ENCODE measurements at places on chromosomes 1 and 21.

DNA sequence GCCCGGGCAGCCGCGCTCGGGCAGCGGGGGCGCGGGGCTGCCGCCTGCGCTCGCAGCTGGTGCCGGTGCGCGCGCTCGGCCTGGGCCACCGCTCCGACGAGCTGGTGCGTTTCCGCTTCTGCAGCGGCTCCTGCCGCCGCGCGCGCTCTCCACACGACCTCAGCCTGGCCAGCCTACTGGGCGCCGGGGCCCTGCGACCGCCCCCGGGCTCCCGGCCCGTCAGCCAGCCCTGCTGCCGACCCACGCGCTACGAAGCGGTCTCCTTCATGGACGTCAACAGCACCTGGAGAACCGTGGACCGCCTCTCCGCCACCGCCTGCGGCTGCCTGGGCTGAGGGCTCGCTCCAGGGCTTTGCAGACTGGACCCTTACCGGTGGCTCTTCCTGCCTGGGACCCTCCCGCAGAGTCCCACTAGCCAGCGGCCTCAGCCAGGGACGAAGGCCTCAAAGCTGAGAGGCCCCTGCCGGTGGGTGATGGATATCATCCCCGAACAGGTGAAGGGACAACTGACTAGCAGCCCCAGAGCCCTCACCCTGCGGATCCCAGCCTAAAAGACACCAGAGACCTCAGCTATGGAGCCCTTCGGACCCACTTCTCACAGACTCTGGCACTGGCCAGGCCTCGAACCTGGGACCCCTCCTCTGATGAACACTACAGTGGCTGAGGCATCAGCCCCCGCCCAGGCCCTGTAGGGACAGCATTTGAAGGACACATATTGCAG, 3.0 kb downstream of the ARTN start:
- H3K27me3 ChIP-seq, result no peaks in the 10 kb centered on the region
- H3K4me1 ChIP-seq, result peaks cover 8% of the 10 kb centered on the region
- H3K4me3 ChIP-seq, result peak overlapping the region; percentile 38

DNA sequence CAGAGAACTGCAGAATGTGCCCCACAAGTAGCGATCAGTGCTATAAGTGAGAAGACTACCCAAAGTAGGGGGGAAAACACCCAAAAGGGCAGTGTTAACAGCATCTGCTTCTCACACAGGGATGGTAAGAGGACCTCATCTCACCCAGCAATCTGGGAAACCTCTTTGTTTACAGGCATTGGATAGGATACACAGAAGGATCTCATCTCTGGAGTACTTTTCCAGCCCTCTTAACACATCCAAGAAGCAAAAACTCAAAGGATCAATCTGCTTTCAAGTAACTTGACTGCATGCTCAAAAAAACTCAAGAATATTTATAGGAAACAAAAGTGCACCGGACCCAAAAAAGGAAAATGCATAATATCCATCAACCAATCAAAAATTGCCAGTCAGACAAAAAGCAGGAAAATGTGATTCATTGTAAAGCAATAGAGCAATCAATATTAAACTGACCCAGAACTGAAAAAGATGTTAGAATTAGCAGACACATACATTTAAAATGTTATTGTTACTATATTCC, 311.0 kb upstream of the CXADR start:
- no peaks in the 10 kb centered on the region for H3K27me3 ChIP-seq
- H3K36me3 ChIP-seq, result no peaks in the 10 kb centered on the region
- H3K4me1 ChIP-seq, result no peaks in the 10 kb centered on the region
- H3K4me3 ChIP-seq, result no peak overlapping the region
- no peak overlapping the region for H3K27ac ChIP-seq

DNA sequence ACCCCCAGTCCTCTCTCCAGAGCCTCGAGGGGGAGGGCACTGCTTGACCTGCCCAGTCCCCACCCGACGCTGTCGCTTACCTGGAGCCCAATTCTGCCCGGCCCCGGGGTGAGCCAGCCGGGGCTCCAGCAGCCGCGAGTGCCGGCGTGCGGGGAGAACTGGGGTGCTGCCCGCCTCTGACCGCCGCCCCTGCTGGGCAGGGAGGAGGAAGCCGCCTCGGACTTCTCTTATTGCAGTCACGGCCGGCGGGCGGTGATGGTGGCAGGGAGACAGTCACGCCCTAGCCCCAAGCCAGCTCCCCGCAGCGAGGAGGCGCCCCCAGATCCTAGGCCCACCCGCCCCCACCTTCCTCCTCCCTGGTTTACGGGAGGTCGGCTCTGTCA, at the start of gene FGR:
FGR (minus strand) TSS at position 201 of the 383 bp plus-strand sequence. CDS start 11,269 bp downstream, outside the sequence.
- H3K27ac ChIP-seq, result no peak within 1 kb of the TSS
- peaks cover 18% of the 10 kb centered on the region for H3K27me3 ChIP-seq
- H3K4me1 ChIP-seq, result no peaks in the 10 kb centered on the region
- H3K4me3 ChIP-seq, result peak within 1 kb of the TSS; percentile 11
- no peak for DNase-seq

DNA sequence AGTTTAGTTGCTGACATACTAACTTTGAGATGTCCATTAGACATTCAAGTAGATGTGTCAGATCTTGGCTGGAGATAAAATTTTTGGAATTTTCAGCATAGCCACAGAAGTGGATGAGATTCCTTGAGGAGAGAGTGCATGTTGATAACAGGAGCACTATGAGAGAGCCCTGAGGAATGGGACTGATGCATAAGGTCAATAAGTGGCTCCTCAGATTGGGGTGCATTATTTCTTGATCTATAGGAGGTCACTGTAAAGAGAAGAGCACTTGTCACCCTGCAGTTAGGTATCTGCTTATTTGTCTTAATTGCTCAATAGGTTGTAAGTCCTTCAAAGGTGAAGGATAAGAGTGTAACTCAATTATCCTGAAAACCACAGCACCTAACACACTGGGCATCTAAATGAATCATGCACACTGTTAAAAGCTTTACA, 52.0 kb upstream of the TACSTD2 start:
- DNase-seq, result peak; percentile 76
- H3K27ac ChIP-seq, result no peak overlapping the region
- no peak overlapping the region for H3K4me3 ChIP-seq
- H3K27me3 ChIP-seq, result no peaks in the 10 kb centered on the region
- no peaks in the 10 kb centered on the region for H3K4me1 ChIP-seq

- H3K27ac ChIP-seq, result no peak overlapping the region
- no peaks in the 10 kb centered on the region for H3K36me3 ChIP-seq
- H3K4me3 ChIP-seq, result no peak overlapping the region
- no peaks in the 10 kb centered on the region for H3K27me3 ChIP-seq
- H3K4me1 ChIP-seq, result peaks cover 22% of the 10 kb centered on the region
- peak; percentile 14 for DNase-seq
Observed at GRCh38 chr1:225418598-225418997, 9.2 kb downstream of the LBR start.

GRCh38 chr1:40630488-40631223, 34.8 kb downstream of the RIMS3 start:
- no peaks in the 10 kb centered on the region for H3K27me3 ChIP-seq
- DNase-seq, result peak; percentile 76
- no peak overlapping the region for H3K4me3 ChIP-seq
- no peaks in the 10 kb centered on the region for H3K36me3 ChIP-seq

- H3K27ac ChIP-seq, result peak overlapping the region; percentile 39
- H3K4me3 ChIP-seq, result no peak overlapping the region
- peaks cover 31% of the 10 kb centered on the region for H3K4me1 ChIP-seq
- no peaks in the 10 kb centered on the region for H3K27me3 ChIP-seq
- peak; percentile 90 for DNase-seq
- no peaks in the 10 kb centered on the region for H3K36me3 ChIP-seq
Observed at GRCh38 chr1:93715529-93716126, 34.0 kb upstream of the BCAR3 start.

GRCh38 chr1:204136814-204137213, 15.0 kb downstream of the ETNK2 start:
- peak; percentile 26 for DNase-seq
- no peak overlapping the region for H3K4me3 ChIP-seq
- H3K36me3 ChIP-seq, result no peaks in the 10 kb centered on the region
- no peaks in the 10 kb centered on the region for H3K27me3 ChIP-seq
- no peaks in the 10 kb centered on the region for H3K4me1 ChIP-seq
- no peak overlapping the region for H3K27ac ChIP-seq

DNA sequence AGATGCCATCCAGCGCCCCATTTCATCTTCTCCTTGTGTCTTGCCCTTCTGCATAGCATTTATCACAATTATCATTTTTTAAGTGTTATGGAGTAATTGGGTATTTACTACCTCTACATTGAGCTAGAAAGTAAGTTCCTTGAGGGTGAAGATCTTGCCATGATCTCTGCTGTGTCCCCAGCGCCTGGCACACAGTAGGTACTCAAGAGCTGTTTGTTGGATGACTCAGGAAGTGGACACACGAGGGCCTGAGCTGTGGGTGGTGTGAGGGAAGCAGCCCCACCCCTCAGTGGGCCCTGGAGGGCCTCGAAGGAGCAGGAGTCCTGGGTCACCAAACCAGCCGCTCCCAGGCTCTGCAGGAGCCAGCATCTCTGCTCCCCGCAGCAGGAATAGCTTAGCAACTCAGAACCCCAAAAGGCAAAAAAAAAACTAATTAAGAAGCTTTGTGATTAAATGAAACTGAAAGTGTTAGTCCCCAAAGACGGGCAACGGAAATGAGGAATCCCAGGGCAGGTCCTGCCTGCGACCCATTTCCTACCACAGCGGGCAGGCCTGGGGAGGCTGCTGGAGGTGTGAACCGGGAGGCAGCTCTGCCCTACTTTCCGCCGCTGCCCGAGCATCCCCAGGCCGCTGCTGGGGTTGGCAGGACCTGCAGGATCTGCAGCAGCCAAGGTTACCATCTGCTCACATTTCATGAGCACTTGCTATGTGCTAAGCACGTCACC, 87.7 kb downstream of the LACTBL1 start:
- H3K4me3 ChIP-seq, result no peak overlapping the region
- H3K36me3 ChIP-seq, result no peaks in the 10 kb centered on the region
- no peak for DNase-seq
- H3K4me1 ChIP-seq, result no peaks in the 10 kb centered on the region
- no peaks in the 10 kb centered on the region for H3K27me3 ChIP-seq

GRCh38 chr1:9437961-9438430, 101.3 kb upstream of the SLC25A33 start:
- DNase-seq, result peak; percentile 70
- H3K36me3 ChIP-seq, result no peaks in the 10 kb centered on the region
- peaks cover 8% of the 10 kb centered on the region for H3K4me1 ChIP-seq

- peaks cover 11% of the 10 kb centered on the region for H3K4me1 ChIP-seq
- DNase-seq, result peak; percentile 71
- no peaks in the 10 kb centered on the region for H3K36me3 ChIP-seq
- H3K27me3 ChIP-seq, result no peaks in the 10 kb centered on the region
- H3K4me3 ChIP-seq, result peak overlapping the region; percentile 58
Observed at GRCh38 chr1:110210604-110211495, 736 bp downstream of the KCNC4 start.

DNA sequence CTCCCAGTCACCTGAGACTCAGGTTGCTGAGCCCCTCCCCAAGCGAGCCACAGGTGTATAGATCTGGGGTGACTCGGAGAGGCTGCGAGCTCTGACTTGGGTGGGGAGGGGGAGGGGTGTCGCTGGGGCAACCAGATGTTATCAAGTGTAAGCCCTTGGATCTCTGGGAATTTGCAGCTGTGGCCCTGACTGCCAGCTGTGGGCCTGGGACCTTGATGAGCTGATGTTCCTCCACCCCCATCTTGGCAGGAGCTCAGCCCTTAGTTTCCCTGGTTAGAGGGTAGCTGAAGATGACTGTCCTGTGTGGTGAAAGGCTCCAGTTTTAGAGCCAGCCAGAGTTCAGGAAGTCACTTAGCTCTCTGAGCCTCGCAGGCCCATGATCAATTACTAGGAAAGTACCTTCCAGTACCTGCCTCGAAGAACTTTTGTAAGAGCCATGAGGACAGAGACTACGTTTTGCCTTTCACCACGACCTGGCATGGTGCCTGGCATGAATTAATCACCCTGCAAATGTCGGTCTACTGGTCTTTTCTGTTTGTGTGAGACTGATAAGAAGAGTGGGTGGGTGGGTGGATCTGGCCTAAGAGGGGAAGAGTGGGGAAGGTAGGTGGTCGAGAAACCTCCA, 55.8 kb downstream of the YARS1 start:
- H3K27ac ChIP-seq, result peak overlapping the region; percentile 8
- H3K4me3 ChIP-seq, result no peak overlapping the region
- H3K36me3 ChIP-seq, result no peaks in the 10 kb centered on the region
- peak; percentile 77 for DNase-seq

DNA sequence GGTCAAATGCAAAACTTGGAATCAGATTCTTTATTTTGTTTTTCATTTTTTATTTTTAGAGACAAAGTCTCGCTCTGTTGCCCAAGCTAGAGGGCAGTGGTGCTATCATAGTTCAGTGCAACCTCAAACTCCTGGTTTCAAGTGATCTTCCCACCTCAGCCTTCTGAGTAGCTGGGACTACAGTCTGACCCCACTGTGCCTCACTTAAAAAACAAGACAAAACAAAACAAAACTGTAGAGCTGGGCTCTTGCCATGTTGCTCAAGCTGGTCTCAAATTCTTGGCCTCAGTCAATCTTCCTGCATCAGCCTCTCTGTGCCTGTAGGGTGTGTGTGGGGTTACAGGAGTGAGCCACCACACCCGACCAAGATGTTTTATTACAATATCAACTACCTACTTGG, 396.0 kb upstream of the USP24 start:
- H3K36me3 ChIP-seq, result no peaks in the 10 kb centered on the region
- no peak overlapping the region for H3K27ac ChIP-seq
- no peaks in the 10 kb centered on the region for H3K27me3 ChIP-seq
- no peak overlapping the region for H3K4me3 ChIP-seq

GRCh38 chr1:153389973-153390879, 647 bp downstream of the S100A8 start:
- H3K27ac ChIP-seq, result no peak overlapping the region
- no peak overlapping the region for H3K4me3 ChIP-seq
- no peak for DNase-seq
- no peaks in the 10 kb centered on the region for H3K36me3 ChIP-seq
- H3K4me1 ChIP-seq, result no peaks in the 10 kb centered on the region

DNA sequence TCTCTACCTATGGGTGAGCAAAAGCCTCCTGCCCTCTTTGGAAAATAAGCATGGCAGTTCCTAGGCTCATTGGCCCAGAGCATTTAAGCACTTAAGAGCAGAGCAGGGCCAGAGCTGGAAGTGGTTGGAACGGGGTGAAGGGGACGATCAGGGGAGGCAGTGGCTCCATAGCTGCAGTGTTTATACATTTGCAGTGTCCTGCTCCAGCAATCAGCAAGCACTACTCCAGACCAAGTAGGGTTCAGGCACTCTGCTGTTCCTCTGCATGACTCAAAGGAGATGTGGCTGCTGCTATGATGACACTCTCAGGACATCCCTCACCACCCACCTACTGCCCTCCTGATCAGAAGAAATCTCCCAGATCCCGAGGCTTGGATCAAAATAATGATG, 55.0 kb downstream of the TRABD2B start:
- H3K4me3 ChIP-seq, result no peak overlapping the region
- DNase-seq, result no peak
- no peaks in the 10 kb centered on the region for H3K36me3 ChIP-seq
- no peaks in the 10 kb centered on the region for H3K4me1 ChIP-seq
- H3K27ac ChIP-seq, result no peak overlapping the region

- H3K27ac ChIP-seq, result no peak overlapping the region
- no peak for DNase-seq
- no peaks in the 10 kb centered on the region for H3K27me3 ChIP-seq
- no peaks in the 10 kb centered on the region for H3K36me3 ChIP-seq
Observed at GRCh38 chr1:27624467-27625178, 10.4 kb downstream of the FGR start.

Measured in mesendoderm (in vitro differentiated cells).